ENCODE measurements at places on chromosomes 1 and 21.

DNA sequence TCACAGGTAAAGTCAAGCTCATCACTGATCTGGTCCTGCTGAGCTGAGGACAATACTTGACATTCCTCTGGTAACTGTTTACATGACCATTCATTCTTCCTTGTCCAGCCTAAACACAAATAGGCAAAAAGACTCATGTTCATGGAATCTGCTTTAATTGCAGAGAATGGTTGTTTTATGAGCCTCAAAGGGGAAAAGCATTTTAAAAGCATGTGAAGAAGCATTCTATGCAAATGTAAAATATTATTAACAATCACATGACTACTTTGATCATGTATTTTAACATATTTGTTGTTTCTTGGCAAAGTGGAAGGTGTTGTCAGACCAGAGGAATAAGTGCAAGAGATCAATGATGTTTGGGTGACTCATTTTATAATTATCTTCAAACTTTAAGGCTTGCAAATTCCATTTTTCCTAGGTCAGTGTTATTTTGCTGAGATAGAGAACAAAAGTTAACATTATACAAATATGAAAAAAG, 133.7 kb downstream of the RUNX1 start:
- DNase-seq, result no peak

GRCh38 chr1:208951908-208952307, 631.6 kb upstream of the CAMK1G start:
- DNase-seq, result no peak

- no peak for DNase-seq
Measured at GRCh38 chr1:109370712-109371340, 26.9 kb downstream of the SORT1 start.

DNA sequence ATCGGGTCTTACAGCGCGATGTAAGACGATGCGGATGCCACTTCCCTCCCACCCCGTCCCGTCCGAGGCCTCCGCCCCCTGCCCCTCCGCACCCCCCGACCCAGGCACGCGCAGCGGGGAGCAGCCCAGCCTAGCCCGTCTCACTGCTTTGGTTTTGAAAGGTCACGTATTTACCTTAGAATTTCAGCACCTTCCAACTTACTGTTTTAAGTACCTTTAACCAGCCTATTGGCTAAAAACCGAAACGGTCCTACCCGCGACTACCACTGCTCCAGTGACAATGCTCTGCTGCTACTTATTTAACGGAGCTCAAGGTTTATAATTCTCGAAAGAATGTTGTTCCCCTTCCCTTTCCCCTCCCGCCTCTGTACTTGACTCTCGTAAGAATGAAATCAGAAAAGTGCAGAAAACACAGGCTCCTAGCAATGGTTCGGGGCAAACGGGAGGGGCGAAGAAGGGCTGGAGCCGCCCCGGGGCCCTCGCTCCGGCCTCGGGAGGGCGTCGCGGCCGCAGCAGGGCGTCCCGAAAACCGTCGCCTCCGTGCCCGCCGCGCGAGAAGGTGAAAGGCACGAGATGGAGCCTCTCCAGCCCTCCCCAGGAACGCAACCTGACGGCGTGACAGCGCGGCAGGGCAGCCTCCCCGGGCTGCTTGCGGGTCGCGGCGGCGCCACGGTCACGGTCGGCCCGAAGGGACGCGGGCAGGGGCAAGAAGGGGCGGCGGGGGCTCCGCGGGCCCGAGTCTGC, 667 bp downstream of the TMEM50B start:
- no peak for DNase-seq

DNA sequence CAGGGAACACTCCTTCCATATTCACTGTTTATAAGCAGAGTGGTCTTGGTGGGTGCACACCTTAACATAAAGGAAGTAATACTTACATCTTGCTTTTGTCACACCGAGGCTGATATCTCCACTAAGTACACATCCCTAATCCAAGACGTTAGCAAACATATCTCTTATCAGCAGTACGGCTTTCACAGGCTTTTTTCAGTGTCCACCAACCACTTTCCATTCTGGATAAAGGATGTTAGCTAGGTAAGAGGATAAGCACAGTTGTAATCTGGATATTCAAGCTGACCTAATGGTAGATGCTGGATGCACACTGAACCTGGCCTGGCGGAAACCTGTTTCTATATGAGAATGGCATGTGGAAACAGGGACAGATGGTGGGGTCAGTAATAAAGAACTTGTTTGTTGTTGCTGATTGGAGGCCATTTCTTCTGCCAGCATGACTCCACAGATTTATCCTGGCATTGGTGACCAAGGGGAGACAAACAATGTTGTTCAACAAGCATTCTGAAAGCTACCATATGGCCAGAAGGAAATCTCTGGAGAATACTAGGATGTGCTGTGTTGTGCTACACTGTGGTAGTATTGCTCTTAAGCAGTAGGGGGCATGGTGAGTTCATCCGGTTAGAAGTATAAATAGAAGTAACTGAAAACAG, 416.4 kb downstream of the PTBP2 start:
- peak; percentile 52 for DNase-seq

- DNase-seq, result no peak
Measured at GRCh38 chr1:70331962-70332361, 22.6 kb downstream of the ANKRD13C start.

- peak; percentile 12 for DNase-seq
Measured at GRCh38 chr1:112501810-112502641, 6.7 kb upstream of the WNT2B start.

DNA sequence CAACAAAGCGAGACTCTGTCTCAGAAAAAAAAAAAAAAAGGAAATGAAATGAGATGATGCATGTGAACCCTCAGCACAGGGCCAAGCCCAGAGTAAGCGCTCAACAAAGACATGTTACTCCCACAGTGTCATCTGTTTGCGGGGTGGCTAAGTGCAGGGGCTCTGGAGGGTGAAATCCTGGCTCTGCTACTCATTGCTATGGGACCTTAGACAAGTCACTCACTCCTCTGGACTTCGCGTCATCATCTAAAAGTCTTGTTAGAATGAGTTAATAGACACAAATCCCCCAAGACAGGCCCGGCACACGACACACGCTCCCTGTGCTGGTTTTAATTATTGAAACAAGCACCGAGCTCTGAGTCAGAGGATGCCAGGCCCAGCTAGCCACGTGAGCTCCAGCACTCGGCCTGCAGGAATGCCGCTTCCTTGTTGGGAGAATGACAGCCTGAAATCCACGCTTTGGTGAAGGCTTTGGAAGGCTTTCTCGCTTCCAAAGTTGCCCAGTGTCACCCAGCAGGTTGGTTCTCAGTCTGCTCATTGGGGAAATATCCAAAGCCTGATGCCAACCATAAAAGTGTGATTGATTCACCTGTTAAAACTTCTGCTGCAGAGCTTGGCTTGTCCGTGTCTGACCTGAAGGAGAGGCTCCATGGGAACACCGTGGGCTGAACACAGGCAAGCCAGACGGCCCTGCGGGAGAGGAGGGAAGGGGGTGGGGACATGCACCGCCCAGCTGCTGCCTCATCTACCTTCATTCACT, 36.7 kb upstream of the TARDBP start:
- no peak for DNase-seq

DNA sequence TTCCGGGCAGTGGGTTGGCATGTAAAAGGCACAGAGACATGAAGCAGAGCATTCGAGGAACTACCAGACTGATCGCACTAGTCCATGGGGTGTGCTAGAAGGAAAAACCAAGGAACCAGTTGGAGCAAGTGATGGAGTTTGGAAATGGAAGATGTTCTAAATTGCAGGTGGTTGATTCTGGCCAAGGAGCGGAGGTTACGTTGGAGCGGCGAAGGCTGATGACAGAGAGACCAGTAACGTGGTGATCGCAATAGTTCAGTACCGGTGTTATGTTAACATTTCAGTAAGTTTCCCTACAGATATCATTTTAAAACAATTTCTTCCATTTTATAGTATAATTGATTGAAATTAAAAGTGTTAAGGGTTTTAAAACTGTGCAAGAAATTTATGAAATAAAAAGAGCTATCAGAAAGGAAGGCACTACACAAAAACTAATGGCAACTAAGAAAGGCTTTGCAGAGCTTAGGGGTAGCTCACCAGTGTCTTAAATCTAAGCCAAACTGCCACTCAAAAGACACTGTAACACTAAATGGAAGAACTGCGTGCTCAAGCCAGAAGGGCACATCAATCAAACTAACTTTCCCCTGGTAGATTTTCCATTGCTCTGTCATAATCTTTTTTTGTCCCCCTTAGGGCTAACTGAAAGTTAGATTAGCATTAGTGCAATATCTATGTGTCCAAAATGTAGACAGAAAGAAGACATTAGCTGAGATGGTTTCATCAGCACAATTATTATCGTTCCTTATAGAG, 11.3 kb upstream of the HEATR1 start:
- DNase-seq, result no peak

GRCh38 chr1:12249748-12250147, 19.9 kb downstream of the VPS13D start:
- no peak for DNase-seq

GRCh38 chr1:214563881-214564280, 12.5 kb upstream of the PTPN14 start:
- DNase-seq, result no peak

- no peak for DNase-seq
Measured at GRCh38 chr1:230979389-230979716, 459 bp downstream of the ARV1 start.

GRCh38 chr1:178577882-178578281, 65.0 kb downstream of the TEX35 start:
- no peak for DNase-seq
